Chondrocyte (in vitro differentiated cells): ENCODE measurements at places on chromosomes 16 and 17. TPM values are rescaled to one million over a fixed set of nuclear protein-coding genes. Genes with fewer than 3 reads are reported as not detected.
A peak's percentile ranks its signal among the peaks of the same experiment; 100 is the strongest.

ABCC6 gene
- total RNA-seq: 0.99 to 2.7 TPM (median 1.5 TPM) in 3 replicates

DNA sequence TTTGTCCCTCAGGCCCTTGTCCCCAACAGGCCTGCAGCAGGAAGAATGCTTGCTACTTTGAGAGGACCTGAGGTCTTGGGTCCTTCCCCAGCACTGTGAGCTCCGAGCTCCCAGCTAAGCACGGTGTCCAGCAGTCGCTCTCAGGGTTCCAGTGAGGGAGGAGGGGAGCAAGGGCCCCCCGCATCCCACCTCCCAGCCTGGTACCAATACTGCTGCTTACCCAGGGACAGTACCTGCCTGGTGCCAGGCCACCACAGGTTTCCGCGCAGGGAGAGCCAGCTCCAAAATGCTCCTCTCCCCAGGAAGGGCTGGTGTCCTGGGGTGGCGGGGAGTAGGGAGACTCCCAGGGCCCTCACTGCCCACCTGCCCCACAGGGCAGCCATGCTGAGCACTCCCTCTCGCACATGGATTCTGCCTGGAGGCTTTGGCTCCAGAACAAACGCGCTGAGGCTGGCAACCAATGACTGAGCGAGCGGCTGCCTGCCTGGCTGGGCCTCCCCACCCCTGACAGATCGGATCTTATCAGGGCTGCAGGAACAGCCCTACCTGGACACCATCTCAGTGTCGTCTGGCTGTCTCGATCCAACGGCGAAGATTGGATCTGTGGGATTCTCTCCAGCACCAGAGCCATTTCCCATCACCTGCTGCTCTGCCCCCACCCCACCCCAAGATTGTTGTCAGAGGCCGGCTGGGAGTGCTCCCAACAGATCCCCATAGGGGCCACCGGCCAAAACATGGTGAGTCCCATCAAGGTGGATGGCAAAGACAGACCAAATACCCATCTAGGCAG, 2.4 kb downstream of the DOK4 start:
- peaks cover 40% of the 10 kb centered on the region for H3K4me1 ChIP-seq
- no peaks in the 10 kb centered on the region for H3K27me3 ChIP-seq
- H3K36me3 ChIP-seq: no peaks in the 10 kb centered on the region
- DNase-seq: no peak
- no peak overlapping the region for H3K27ac ChIP-seq

TMEM114 gene
- total RNA-seq: not detected in 3 replicates

GRCh38 chr17:61578645-61579044, 12.4 kb downstream of the NACA2 start:
- H3K27ac ChIP-seq: no peak overlapping the region
- peaks cover 3% of the 10 kb centered on the region for H3K4me1 ChIP-seq
- H3K36me3 ChIP-seq: no peaks in the 10 kb centered on the region
- H3K27me3 ChIP-seq: peaks cover 2% of the 10 kb centered on the region
- H3K4me3 ChIP-seq: no peak overlapping the region

TPSD1 gene
- total RNA-seq: not detected in 3 replicates

DNA sequence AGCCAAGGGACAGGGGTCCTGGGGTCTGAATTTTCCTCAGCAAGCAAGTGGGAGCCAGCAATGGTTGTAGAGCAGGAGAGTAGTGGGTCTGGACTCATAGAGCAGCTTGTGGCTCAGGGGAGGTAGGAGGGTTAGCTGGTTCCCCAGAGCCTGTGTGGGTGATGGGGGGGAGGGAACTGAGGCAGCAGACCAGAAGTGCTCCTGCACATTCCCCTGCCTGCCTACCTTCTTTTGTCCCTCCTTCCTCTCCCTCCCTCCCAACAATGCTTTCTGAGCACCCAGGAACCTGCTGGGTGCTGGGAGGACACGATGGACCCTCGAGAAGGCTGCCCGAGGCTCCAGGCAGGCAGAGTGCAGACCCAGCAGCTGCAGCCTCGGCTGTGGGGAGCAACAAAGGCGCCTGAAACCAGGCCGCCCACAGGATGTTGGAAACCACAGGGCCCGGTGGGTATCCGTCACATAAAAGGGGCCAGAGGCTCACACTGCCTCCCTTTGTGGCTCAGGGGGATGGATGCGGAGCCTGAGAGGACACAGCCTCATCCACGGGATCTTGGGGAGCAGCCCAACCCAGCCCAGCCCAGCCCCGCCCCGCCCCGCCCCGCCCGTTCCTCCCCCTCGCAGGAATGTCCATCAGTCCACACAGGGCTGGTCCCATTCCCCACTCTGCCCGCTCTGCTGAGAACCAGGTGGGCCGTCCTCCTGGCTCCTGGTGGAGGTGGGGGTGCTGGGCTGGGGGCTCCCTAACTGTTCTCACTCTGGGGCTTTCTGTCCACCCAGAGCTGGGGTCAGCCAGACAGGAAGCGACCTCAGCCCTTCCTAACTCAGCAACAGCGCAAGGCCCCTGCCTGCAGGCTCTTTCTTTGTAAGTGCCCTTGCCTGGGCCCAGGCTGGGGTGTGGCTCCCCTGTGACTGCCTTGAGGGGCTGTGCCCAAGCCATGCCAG, 1.7 kb upstream of the NLRC3 start:
- H3K4me1 ChIP-seq: peaks cover 12% of the 10 kb centered on the region
- no peaks in the 10 kb centered on the region for H3K27me3 ChIP-seq
- H3K36me3 ChIP-seq: peaks cover 2% of the 10 kb centered on the region
- DNase-seq: no peak

DNA sequence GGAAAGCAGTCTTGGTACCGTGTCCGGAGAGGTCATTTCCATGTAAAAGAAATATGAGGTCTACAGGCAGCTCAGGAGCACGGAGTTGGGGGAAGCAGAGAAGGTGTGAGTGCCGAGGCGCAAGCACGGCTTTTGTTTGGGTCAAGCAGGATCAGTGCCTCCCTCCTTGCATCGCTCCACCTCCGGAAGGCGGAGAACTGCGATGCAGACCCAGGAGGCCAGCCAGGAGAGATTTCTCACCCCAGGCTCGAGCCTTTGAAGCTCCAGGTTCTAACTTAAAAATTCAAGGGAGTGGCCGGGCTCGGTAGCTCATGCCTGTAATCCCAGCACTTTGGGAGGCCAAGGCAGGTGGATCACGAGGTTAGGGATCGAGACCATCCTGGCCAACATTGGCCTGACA, 25.0 kb downstream of the NAA60 start:
- H3K27me3 ChIP-seq: no peaks in the 10 kb centered on the region
- peaks cover 5% of the 10 kb centered on the region for H3K36me3 ChIP-seq
- H3K4me3 ChIP-seq: no peak overlapping the region
- DNase-seq: no peak
- H3K4me1 ChIP-seq: peaks cover 24% of the 10 kb centered on the region

DNA sequence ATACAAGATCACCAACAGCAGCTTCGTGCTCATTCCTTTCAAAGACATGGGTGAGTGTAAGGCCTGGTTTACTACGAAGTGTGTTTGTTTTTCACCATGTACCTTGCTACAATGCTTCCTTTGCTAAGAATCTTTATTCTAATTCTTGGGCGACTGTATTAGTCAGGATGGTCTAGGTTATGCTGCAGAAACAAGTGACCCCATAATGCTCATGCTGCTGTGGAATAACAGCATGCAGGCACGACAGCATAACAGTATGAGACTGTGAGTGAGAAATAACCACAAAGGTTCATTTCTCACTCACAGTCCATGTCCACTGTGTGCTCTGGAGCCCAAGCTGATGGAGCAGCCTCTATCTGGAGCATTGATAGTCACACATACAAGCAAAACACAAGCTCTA, 38.0 kb downstream of the TMC7 start:
- no peak overlapping the region for H3K4me3 ChIP-seq
- no peaks in the 10 kb centered on the region for H3K4me1 ChIP-seq
- no peaks in the 10 kb centered on the region for H3K27me3 ChIP-seq
- H3K36me3 ChIP-seq: peaks cover 8% of the 10 kb centered on the region
- no peak overlapping the region for H3K27ac ChIP-seq
- no peak for DNase-seq

DNA sequence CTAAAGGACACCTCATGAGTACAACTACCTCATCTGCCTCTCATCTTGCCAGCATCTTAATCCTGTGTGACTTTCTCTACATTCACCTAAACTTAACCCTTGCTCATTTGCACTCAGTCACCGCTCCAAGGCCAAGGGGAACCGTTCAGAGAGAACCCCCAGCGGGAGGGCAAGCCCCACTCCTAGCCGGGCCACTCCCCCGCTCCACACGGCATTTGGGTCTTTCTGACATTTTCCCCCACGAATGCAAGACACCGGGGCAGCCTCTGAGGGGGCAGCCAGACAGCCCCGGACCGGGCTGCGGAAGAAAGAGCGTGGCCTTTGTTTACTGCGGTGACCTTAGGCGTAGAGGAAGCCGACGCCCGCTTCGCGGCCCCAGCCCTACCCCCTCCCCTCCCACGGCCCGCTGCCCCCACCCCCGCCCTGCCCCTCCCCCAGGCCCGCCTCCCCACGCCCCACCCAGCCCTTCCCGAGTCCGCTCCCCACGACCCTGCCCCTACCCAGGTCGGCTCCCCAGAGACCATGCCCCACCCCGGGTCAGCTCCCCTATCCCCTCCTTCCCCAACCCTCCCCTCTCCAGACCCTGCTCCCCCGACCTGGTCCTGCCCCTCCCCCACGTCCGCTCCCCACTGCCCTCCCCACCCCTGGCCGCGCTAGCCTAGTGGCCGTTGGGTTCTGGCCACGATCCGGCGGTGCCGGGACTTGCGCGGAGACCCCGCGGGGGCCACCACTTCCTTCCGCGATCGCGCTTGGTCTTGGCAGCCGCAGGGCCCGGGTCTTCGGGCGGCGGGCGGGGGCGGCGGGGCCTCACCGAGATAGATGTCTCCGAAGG, 789 bp downstream of the CSNK1D start:
- DNase-seq: no peak
- H3K36me3 ChIP-seq: peaks cover 11% of the 10 kb centered on the region
- H3K4me1 ChIP-seq: peaks cover 54% of the 10 kb centered on the region
- peak overlapping the region; percentile 99 for H3K27ac ChIP-seq
- no peaks in the 10 kb centered on the region for H3K27me3 ChIP-seq
- H3K4me3 ChIP-seq: peak overlapping the region; percentile 95

NMT1 gene
- 89.0 to 103 TPM (median 91.4 TPM) in 3 replicates for total RNA-seq

GRCh38 chr16:4411684-4412083, 4.7 kb downstream of the CORO7 start:
- H3K4me3 ChIP-seq: no peak overlapping the region
- peaks cover 2% of the 10 kb centered on the region for H3K36me3 ChIP-seq
- peaks cover 23% of the 10 kb centered on the region for H3K4me1 ChIP-seq
- no peak for DNase-seq
- no peak overlapping the region for H3K27ac ChIP-seq
- H3K27me3 ChIP-seq: no peaks in the 10 kb centered on the region

GRCh38 chr16:49855280-49855821, 561 bp downstream of the ZNF423 start:
- H3K27me3 ChIP-seq: no peaks in the 10 kb centered on the region
- no peaks in the 10 kb centered on the region for H3K36me3 ChIP-seq
- H3K4me1 ChIP-seq: peaks cover 38% of the 10 kb centered on the region
- peak overlapping the region; percentile 65 for H3K4me3 ChIP-seq

CSH2 gene
- 6.9 TPM in 1 of 3 replicates, not detected in the others for total RNA-seq

DNA sequence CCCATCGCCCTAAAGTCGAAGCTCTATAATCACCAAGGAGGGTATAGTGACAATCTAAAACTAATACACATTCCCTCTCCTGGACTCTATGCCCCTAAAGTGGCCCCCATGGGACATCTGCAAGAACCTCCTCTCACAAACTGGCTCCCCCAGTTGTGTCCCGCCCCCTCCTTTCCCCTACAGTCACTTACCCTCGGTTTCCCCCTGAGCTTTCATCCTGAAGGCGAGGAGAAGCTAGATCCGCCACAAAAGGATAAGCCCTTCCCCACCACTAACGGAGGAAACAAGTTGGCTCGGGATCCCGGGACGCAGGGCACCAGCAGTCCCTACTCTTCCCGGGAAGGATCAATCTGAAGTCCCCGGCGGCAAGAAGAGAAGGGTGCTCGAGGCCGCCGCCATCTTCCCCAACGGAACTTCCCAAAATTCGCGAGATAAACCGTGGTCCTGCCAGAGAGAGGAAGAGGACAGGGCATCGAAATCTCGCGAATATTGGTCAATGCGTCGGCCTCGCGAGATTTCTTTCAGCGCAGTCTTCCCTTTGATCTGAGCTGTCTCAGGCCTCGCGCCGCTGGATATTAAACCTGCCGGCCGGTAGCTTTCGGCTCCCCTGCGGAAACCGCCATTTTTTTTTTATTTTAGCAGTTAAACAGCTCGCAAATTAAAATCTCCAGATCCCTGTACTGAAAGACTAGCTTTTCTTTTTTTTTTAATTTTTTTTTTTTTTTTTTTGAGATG, at the start of gene MED1:
Gene MED1 (minus strand): TSS at position 417 of the 735 bp plus-strand sequence. CDS start 201 bp downstream, at position 216.
- DNase-seq: peak; percentile 96
- H3K4me1 ChIP-seq: peaks cover 15% of the 10 kb centered on the region
- H3K4me3 ChIP-seq: peak within 1 kb of the TSS; percentile 97
- peak within 1 kb of the TSS; percentile 98 for H3K27ac ChIP-seq
- H3K36me3 ChIP-seq: peaks cover 5% of the 10 kb centered on the region
- H3K27me3 ChIP-seq: no peaks in the 10 kb centered on the region

DNA sequence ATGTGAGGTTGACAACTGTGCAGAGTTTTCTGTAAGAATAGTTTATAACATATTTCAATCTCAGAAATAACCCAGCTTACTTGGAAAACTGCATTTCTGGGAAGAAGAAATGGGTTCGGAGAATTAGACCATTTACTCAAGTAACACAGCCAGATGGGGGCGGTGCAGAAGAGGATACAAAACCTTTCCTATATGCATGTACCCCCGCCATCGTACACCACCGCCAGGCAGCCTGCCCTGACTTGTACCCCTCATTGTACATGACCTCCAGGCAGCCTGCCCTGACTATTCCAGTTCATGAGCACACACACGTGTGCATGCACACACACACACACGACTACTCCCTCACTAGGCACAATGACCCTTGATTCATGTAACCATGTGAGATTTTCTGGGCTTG, 154.0 kb downstream of the C16orf78 start:
- no peak overlapping the region for H3K27ac ChIP-seq
- H3K27me3 ChIP-seq: peaks cover 1% of the 10 kb centered on the region
- H3K36me3 ChIP-seq: no peaks in the 10 kb centered on the region
- no peak overlapping the region for H3K4me3 ChIP-seq
- DNase-seq: no peak
- H3K4me1 ChIP-seq: peaks cover 20% of the 10 kb centered on the region

- H3K27ac ChIP-seq: no peak overlapping the region
- no peaks in the 10 kb centered on the region for H3K4me1 ChIP-seq
- DNase-seq: no peak
- H3K27me3 ChIP-seq: peaks cover 1% of the 10 kb centered on the region
These were observed 53.1 kb downstream of the PRMT7 start for GRCh38 chr16:68363658-68364521.

DNA sequence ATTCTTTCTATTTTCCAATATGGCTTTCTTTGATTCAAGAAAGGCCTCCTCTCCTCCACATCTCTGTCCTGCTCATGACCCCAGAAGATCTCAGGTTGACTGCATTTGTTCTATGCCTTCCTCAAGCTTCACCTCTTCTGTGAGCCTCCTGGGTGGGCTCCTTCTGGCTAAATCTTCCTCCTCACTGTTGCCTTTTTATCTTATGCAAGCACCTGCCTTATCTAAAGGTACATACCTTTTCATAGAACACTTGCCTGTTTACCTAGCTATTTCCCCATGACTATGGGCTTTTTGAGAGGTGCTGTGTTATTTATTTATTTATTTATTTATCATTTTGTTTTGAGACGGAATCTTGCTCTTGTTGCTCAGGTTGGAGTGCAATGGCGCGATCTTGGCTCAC, 81.1 kb downstream of the UTP18 start:
- H3K36me3 ChIP-seq: no peaks in the 10 kb centered on the region
- H3K4me1 ChIP-seq: peaks cover 5% of the 10 kb centered on the region
- no peak overlapping the region for H3K27ac ChIP-seq
- no peak for DNase-seq
- H3K27me3 ChIP-seq: peaks cover 11% of the 10 kb centered on the region
- no peak overlapping the region for H3K4me3 ChIP-seq
